ENCODE measurements at places on chromosomes 7 and 10.
A peak's percentile ranks its signal among the peaks of the same experiment; 100 is the strongest.

DNA sequence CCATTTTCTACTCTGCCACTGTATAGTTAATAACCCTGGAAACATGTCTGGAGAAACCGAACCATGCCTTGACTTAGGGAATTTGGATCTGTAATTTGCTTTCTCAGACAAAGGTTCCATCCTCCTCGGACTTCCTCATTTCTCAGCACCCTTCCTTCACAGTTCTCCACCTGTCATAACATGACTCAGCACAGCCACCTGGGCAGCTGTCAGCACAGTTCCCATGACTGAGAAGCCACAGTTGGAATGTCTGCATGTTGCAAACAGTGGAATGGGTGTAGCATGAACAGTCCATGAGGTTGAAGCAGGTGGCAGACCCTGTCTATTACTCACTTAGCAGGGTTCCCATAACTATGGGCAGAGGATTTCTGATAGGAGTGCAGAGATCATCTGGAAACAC lies 634 bp upstream of the OR9A4 start:
- DNase-seq, result peak; percentile 76

DNA sequence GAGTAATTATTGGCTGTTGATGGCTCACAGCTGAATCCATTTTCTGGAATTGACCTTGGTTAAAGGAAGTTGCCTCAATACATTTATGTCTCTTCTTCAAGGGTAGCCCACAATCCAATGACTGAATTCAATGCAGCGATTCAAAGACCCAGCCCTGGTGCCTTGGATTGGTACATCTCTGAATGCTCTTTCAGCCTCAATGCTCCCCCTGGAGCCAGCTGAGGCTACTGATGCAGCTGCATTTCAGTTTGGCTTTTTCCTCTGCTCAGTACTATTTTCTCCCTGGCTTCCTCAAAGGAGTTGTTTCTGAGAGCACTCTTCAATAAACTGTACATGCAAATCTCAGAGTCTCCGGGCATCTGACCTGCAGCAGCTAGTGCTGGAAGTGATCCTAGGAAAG lies 633 bp upstream of the EBLN1 start:
- DNase-seq, result no peak

GRCh38 chr7:77222819-77223218 lies 23.2 kb upstream of the FGL2 start:
- DNase-seq, result no peak

- no peak for DNase-seq
These were observed 59.1 kb downstream of the ARMC3 start for GRCh38 chr10:22986771-22987542.

- DNase-seq, result no peak
These were observed 9.1 kb downstream of the FOXK1 start for GRCh38 chr7:4690953-4691856.
